ENCODE measurements at places on chromosomes 2 and 18. TPM values are rescaled to one million over a fixed set of nuclear protein-coding genes. Genes with fewer than 3 reads are reported as not detected.

Gene OR6B2
- not detected for total RNA-seq

- DNase-seq: no peak
Measured at GRCh38 chr2:43763091-43763490, 10.7 kb upstream of the DYNC2LI1 start.

DNA sequence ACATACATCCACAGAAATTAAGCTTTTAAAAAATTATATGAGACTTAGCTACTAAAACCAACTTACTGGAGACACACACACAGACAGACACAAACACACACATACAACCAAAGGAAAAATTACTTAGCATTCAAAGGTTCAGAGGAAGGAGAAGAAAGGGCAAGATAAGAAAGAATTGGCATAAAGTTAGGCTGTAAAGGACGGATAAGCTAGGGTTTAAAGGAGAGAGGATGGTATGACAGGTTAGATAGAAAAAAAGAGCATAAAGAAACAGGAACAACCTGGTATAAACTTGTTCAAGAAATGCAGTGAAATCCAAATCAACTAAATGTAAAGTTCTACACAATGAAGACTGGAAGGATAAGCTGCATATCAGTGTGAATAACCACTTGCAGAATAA lies 73.4 kb downstream of the SLC66A3 start:
- no peak for DNase-seq

Gene CNOT9
- 72.8 TPM for total RNA-seq

DNA sequence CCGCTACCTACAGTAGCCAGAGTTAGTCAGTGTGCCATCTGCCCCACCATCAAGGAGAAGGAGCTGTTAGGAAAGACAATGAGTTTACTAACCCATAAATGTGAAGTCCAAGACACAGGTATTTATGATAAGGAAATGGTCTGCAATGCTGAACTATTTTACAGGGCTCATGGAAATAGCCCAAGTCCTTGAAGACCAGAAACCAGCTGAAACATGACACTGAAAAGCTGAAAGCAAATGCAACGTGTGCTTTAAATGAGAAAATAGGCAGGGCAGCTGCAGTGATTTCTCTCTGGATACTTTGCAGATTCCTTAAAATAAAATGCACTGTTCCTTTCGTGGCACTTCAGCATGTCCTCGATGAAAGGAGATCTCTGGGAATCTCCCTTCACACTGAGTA lies 256.4 kb upstream of the TCF4 start:
- no peak for DNase-seq

- DNase-seq: no peak
Measured at GRCh38 chr2:63497576-63497975, 90.7 kb downstream of the WDPCP start.

Gene DCDC2C
- not detected for total RNA-seq
